ENCODE measurements at places on chromosomes 5 and 9.

GRCh38 chr9:12739014-12739652, 35.7 kb upstream of the LURAP1L start:
- no peak for DNase-seq

GRCh38 chr9:2055203-2055658, 40.1 kb downstream of the SMARCA2 start:
- no peak for DNase-seq

- DNase-seq: no peak
Measured at GRCh38 chr9:116133163-116133562, 20.4 kb upstream of the PAPPA start.

GRCh38 chr9:95486318-95486717, 30.5 kb downstream of the PTCH1 start:
- peak; percentile 57 for DNase-seq

- DNase-seq: no peak
Measured at GRCh38 chr9:99445371-99445891, 223.3 kb downstream of the SEC61B start.

DNA sequence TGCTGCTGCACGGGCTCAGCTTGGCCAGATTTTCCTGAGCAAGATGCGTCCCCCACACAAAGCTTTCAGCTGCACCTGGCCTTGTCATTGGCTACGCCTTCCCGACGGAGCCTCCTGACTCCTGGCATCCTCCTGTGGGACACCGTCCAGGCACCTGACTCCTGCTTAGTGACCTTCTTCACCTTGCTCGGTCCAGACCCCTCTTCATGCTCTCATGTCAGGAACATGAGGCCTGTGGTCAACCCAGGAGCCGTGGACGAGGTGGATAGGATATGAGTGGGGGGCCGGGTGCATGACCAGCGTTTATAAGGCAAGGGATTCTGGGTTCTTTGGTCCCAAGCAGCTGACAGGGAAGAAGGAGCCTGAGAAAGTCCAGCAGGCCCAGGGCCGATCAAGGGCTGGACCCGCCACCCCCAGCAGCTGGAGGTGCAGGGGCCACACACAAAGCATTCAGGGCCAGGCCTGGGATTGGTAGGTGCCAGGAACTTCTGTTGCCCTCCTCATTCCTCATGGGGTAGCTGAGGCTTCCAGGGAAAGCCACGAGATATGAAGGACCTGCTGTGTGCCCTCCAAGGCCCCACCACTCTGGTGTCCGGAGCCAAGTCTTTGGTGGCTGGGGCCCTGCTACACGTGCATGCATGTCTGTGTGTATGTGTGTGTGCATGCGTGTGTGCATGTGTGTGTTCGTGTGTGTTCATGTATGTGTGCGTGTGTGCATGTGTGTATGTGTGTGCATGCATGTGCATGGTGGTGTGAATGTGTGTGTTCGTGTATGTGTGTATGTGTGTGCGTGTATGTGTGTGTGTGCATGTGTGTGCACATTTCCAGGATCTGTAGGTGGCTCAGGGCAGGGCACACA, 34.9 kb downstream of the SLC6A3 start:
- no peak for DNase-seq

GRCh38 chr9:75139201-75139600, 50.9 kb downstream of the OSTF1 start:
- no peak for DNase-seq

DNA sequence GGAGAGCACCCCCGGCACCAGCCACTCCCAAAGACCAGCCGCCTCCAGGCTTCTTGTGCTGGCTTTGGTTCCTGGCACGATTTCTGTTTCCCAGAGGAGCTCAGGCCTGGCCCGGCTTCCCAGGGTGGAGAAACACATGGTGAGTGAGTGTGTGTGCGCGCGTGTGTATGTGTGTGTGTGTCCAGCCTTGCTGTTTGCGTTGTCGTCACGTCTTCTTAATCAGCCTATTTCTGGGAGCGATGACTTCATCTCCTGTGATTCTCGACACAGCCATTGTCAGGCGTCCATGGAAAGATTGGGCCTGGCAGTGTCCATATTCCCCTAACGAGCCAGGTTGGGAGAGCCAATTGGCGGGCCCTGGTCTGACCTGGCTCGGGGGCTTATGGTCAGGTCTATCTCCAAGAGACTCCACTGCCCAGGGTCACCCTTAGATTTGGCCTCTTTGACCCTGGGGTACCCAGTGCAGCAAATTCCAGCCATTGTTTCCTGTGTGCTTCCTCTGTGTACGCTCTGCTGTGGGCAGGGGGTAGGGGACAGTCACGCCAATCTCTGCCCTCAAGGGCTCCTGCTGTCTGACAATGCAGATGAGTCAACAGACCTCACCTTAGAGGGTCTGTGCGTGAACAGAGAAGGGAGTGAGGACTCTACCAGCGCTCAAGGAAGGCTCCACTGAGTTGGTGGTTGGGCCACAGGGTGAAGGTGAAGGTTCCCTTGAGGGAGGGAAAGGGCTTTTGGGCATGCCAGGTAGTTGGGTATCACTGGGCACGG, 73.8 kb downstream of the DAB2IP start:
- peak; percentile 96 for DNase-seq

DNA sequence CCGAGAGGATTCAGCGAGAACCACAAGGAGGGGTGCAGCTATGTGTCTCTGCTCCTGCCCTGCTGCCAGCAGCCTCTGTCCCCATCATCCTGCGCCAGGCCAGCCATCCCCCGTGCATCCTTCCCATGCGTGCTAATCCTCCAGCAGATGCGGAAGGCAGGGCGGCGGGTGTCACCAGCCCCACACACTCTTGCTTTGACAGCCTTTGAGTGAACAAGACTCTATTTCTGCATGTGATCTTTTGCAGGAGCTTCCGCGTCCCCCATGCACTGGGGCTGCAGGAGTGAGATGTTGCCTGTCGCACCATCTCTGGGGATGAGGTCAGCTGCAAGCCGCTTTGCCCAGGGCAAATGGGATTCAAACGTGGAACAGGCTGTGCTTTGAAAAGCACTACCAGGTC, 58.0 kb upstream of the OLFM1 start:
- no peak for DNase-seq

- no peak for DNase-seq
Measured at GRCh38 chr9:124010303-124010664, 1.3 kb upstream of the LHX2 start.

- peak; percentile 63 for DNase-seq
Measured at GRCh38 chr9:27351438-27351837, 54.5 kb upstream of the EQTN start.

- no peak for DNase-seq
Measured at GRCh38 chr9:80231318-80232236, 659.8 kb downstream of the TLE4 start.

- no peak for DNase-seq
Measured at GRCh38 chr5:178413988-178414387, 176.2 kb downstream of the COL23A1 start.

DNA sequence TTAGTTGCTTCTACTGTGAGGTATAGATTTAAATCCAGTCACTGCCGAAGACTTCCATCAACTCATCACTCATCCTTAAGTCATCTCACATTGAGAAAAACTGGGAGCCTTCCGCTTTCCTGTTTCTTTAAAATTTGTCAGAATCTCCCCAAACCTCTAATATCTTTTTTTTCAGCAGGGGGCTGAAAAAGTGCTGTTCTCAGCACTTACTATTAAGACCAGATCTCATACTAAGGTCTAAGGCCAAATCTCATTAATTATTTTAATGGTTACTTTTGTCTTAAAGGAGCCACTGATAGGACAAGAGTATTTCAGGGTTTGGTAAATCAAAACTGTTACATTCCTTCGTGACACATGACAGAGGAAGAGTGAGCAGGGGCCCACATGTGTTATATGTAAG, 134.6 kb upstream of the PRSS3 start:
- no peak for DNase-seq

GRCh38 chr5:179262126-179262920, 82.9 kb downstream of the ADAMTS2 start:
- no peak for DNase-seq

- no peak for DNase-seq
Measured at GRCh38 chr9:104027295-104027694, 66.8 kb upstream of the SMC2 start.

DNA sequence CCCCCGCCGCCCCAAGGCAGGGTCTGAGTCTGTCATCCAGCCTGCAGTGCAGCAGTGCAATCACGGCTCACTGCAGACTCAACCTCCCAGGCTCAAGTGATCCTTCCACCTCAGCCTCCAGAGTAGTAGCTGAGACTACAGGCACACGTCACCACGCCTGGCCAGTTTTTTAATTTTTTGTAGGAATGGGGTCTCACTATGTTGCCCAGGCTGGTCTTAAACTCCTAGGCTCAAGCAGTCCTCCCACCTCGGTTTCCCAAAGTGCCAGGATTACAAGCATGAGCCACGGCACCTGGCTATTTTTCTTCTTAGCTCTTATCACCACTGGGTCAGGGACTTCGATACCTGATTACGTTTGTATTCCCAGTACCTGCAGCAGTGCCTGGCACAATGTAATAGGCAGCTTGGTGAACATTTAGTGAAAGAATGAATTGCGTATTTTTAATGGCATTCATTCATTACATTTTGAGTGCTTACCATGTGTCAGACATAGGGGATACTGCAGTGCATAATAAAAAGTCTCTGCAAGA, 10.3 kb downstream of the LARP1 start:
- no peak for DNase-seq

DNA sequence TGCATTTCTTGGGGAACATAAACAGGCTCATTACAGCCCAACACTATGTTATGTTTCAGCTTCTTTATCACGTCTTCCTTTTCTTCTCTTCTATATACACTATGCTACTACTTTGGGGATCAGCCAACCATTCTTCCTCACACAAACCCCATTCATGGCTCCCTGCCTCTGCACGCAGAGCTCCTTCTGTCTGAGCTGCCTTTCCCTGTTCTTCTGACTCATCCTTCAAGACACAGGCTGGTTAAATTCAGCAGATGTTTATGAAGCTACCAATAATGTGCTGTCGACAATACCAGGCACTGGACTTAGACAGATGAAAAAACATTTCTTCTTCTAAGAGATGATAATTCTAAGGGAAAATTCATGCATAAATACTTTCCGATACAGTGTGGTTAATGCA, 102.5 kb upstream of the TXNDC8 start:
- no peak for DNase-seq

DNA sequence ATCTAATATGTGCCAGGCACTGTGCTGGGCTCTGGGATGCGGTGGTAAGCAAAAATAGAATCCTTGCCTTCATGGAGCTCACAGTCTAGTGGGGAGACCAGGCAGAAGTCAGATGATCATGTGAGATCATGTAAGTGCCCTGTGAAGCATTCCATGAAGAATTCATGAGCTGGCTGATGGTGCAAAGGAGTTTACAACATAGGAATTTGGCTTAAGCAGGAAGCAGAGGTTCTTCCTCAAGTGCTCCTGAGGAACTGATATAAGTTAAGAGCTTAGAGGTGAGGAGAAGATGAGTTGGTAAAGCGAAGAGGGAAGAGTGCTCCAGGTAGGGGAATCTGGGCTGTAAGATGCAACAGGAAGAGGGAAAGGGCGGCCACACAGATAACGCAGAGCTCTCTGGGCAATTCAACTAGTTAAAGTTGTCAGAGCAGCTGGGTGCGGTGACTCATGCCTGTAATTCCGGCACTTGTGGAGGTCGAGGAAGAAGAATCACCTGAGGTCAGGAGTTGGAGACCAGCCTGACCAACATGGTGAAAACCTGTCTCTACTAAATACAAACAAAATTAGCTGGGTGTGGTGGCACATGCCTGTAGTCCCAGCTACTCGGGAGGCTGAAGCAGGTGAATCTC, 78.5 kb upstream of the SPATA31D4 start:
- no peak for DNase-seq

- peak; percentile 61 for DNase-seq
Measured at GRCh38 chr9:100098046-100098886, 534 bp downstream of the ERP44 start.

- DNase-seq: no peak
Measured at GRCh38 chr5:156182174-156182967, 144.6 kb upstream of the SGCD start.

DNA sequence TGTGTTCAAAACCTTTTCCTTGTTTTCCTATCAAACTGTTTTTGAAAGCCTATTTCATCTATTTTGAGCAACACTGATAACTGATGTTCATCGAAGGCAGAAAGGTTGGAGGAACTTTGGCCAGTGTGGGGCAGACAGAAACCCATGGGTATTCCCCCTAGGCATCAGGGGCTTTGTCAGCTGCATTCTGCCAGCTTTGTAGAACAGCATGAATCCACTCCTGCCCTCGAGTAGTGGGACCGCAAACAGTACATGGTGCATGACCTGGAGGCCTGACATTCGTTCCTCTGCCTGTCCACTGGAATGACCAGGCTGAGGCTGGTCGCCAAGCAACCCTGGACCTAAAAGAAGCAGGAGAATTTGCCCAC, 22.7 kb downstream of the ARHGAP26 start:
- DNase-seq: no peak

DNA sequence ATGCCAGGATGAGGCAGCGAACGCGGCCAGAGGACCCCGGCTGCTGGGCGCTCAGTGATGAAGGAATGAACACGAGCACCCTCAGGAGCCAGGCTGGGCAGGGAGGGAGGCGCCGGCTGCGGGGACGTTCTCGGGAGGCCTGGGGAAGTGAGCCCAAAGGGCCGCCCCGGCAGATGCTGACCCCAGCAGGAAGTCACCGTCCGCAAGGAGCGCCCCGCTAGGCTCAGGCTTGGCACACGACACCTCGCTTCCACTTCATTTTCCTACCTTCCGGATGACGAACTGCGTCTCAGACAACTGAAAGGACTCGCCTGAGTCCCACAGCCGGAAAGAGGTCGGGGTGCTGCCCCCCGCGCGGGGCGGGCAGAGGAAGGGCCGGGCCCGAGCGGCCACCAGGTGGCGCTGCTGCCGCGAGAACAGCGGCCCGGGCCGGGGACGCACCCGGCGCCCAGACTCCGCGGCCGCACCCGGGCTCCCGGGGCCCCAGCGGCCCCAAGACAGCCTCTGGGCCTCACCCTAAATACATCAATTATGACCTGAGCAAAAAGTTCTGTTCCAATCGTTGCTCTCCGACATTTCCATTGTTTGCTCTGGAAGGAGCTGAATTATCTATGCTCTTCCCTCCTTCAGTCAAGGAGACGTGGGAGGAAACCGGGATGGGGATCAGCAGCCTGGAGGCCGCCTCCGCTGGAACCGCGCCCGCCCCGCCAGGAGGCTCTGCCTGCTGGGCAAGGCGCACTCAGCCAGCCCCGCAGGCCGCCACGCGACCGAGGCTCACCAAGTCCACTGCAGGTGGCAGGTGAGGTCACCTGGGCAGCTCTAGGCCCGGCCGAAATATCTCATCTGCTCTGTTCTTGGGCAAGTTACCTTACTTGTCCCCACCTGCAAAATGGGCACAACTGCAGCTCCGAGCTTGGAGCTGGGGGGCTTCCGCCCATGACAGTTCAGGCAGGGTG, 107.0 kb downstream of the ZNF354C start:
- DNase-seq: peak; percentile 37

- no peak for DNase-seq
Measured at GRCh38 chr9:82679472-82679871, 383.5 kb downstream of the RASEF start.

DNA sequence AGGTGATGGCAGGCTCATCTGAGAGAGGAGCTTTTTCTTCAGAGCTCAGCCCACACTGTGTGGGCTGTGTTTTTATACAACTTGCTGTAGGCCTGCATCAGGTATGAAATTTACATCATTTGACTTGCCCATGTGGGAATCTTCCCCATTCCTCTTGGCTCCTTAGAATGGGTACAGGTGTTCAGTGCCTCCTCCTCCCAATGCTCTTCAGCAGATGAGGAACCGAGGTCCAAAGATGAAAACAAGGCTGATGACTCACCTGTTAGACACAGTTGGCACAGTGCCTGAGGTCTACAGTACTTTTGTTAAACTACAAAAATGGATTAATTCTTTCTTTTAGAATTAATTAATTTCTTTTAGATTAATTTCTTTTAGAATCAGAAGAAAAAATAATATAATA, 20.8 kb downstream of the PAPPA start:
- DNase-seq: peak; percentile 55

Data from mucosa of gallbladder (tissue), 1 donor.